GM20000 (cell line): ENCODE measurements at places on chromosomes 6 and 20.

DNA sequence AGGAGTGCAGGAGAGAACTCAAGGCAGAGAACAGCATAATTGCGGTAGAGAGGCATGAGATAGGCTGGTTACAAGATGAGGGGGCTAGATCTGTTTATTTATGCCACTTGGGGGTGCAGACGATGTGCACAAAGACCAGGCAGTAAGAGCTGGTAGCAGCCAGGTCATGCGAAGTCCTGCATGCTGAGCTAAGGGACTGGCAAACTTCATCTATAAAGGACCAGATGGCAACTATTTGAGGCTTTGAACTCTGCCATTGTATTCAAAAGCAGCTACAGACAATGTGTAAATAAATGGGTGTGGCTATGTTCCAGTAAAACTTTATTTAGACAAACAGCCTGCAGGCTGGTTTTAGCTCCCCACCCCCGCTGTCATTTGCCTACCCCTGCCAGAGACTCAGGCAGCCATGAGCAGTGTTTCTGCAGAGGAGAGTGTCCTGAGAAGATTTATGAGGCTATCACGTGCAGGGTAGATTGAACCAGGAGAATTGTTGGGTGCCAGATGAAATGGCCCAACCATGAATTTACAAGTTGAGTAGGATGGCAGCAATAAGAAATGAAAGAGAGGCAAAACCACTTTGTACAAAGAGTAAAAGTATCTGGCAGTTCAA, 253.4 kb upstream of the MOCS1 start:
- DNase-seq, result no peak

DNA sequence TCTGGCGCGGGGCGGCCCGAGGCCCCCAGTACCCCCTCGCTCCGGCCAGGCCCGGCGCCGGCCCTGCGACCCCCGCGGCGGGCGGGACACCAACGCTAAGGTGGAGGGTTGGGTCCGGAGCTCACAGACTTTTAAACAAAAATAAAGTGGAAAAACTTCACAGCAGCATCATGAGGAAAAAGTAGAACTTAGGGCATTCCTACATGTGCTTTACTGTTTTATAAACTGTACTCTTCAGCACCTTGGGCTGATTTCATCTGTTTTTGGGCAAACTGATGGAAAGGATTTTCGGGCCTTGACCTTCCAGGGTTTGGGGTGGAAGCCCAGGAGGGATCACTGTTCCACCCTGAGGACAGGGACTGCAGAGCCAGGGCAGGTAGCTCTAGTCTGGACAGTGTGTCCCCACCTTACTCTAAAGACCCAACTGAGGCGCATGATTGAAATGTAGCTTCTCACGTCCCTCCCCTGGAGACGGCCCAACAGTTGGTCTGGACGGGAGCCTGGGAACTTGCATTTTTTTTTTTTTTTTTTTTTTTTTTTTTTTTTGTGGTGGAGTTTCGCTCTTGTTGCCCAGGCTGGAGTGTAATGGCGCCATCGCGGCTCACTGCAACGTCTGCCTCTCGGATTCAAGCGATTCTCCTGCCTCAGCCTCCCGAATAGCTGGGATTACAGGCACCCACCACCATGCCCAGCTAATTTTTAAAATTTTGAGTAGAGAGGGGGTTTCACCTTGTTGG, 740 bp downstream of the NELFCD start:
- DNase-seq, result peak; percentile 44

DNA sequence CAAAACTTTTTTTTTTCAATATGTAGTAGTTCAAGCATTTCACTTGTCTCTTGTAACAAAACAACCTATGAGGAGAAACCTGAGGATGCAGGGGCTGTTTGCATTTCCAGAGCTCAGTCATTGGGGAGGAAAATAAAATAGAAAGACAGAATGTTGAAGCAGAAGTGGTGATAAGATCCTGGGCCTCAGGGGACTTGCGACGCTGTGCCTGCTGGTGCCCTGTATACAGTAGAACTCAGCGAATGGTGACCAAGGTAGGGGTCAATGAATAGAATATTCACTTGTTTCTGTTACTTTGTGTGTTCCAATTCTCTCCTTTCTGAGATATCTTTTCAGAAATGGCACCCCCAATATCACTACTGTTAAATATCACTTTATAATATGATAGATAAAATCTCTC, 271.6 kb downstream of the FARS2 start:
- DNase-seq, result no peak

DNA sequence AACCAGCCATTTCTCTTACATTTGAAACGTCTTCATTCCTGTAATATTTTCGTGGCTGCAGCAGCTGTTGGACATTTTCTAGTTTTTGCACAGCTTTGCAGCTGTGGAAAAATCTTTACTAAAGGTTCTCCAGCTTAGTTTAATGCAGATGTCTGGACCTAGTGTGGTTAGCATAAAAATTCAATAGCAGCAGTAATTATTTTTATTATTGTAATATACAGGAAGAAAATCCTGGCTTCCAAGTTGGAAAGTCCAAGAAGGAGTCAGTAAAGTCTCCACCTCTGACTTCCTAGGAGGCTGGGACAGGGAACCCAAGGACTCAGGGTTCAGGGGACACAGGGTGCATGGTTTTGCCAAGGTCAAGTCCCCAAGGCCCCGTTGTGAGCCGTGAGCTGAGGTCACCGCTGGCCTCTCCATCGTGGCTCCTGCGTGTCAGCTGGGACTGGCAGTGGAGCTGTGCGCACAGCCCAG, 230.6 kb downstream of the FNDC1 start:
- no peak for DNase-seq

- DNase-seq, result peak; percentile 70
These were observed 42.6 kb downstream of the TRIM27 start for GRCh38 chr6:28880894-28881780.
